ENCODE measurements at places on chromosomes 5 and 9. TPM values are rescaled to one million over a fixed set of nuclear protein-coding genes. Genes with fewer than 3 reads are reported as not detected.

Gene PTGS1
- 0.28 TPM for total RNA-seq

- peaks cover 2% of the 10 kb centered on the region for H3K36me3 ChIP-seq
- peak within 1 kb of the TSS; percentile 69 for H3K27ac ChIP-seq
- peaks cover 8% of the 10 kb centered on the region for H3K4me1 ChIP-seq
Observed at GRCh38 chr9:95516734-95517558, at the start of gene PTCH1. PTCH1 (minus strand) TSS chr9:95516971.

DNA sequence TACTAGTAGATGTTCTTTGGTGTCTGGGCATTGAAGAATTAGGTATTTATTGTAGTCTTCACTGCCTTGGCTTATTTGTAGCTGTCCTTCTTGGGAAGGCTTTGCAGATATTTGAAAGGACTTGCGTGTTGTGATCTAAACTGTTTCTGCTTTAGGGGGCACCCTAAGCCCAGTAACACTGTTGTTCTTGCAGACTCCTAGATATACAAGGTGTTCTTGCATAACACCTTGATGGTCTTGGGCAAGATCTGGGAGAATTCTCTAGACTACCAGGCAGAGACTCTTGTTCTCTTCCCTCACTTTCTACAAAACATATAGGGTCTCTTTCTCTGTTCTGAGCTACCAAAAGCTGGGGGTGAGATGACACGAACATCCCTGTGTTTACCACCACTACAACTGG, 179.1 kb downstream of the FAM170A start:
- H3K27ac ChIP-seq = no peak overlapping the region
- no peaks in the 10 kb centered on the region for H3K27me3 ChIP-seq
- H3K36me3 ChIP-seq = no peaks in the 10 kb centered on the region
- DNase-seq = no peak

DNA sequence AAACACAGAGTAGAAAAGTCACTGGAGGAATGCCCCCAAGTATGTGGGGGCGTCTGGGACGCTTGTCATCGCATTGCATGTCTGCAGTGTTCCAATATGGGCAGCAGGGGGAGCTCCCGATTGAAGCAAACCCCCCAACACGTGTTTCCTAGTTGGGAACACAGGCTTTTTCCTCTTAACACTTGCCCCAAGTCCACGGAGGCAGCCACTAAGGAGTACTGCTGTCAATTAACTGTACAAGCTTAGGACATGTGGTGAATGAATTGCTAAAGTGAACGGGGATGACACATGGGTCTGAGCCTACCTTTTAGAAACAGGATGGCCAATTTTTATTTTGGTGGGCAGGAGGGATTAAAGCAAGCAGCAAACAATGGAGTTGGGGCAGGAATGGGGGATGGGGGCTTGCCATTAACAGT, 2.2 kb downstream of the GABRB2 start:
- H3K27me3 ChIP-seq = peaks cover 48% of the 10 kb centered on the region
- no peaks in the 10 kb centered on the region for H3K36me3 ChIP-seq

GRCh38 chr9:127586096-127586495, 26.0 kb upstream of the STXBP1 start:
- no peak for DNase-seq
- H3K27me3 ChIP-seq = peaks cover 23% of the 10 kb centered on the region
- H3K36me3 ChIP-seq = no peaks in the 10 kb centered on the region
- H3K27ac ChIP-seq = no peak overlapping the region

Gene PCDHA7
- total RNA-seq = not detected

DNA sequence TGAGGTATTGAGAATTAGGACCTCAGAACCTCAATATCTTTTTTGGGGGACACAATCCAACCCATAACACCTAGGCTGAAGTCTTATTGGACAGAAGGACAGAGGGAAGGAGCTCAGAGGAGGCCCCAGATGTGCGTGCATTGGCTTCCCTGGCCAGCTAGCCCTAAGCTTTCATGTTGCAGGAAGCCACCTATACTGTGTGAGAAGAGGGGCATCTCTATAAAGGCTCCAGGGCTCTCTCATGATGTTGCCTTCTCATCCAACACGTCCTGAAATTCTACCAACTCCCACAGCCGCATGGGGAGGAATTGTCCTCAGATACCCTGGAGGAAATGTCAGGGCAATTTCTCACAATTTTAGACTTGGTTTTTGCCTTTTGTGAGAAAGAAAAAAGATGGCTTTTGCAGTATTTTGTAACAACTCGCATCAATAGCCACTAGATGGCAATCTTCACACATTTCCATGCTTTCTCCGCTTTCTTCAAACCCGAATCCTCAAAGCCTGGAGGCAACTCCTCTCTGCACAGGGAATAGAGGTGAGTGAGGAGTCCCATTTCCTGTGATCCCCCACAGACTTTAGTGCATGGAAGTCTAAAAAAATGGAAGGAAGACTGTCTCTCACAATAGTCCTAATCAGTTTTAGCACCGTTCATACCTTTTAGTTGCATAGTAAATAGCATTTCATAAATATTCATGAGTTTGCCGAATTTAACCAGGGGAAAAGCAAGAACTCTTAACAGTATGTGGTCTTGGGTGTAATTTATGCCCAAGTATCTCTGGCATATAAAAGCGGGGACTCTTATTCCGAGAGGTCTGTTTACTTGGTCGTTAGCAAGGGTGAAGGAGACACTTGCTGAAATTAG, 7.4 kb upstream of the PPP3R2 start:
- H3K27me3 ChIP-seq = peaks cover 24% of the 10 kb centered on the region
- no peak overlapping the region for H3K4me3 ChIP-seq
- peak; percentile 66 for DNase-seq
- no peaks in the 10 kb centered on the region for H3K36me3 ChIP-seq
- no peak overlapping the region for H3K27ac ChIP-seq
- peaks cover 2% of the 10 kb centered on the region for H3K4me1 ChIP-seq

Gene TAF11L6
- total RNA-seq = not detected

- DNase-seq = no peak
- H3K27me3 ChIP-seq = peaks cover 5% of the 10 kb centered on the region
- no peak overlapping the region for H3K27ac ChIP-seq
- H3K4me3 ChIP-seq = no peak overlapping the region
Observed at GRCh38 chr5:1757511-1757910, 42.1 kb downstream of the MRPL36 start.

Gene IFNE
- total RNA-seq = not detected

GRCh38 chr9:92723299-92723625, 41.4 kb downstream of the BICD2 start:
- no peak overlapping the region for H3K4me3 ChIP-seq
- no peaks in the 10 kb centered on the region for H3K27me3 ChIP-seq
- H3K36me3 ChIP-seq = peaks cover 31% of the 10 kb centered on the region
- DNase-seq = no peak

Gene LRRC8A
- total RNA-seq = 28.4 TPM

Gene CPLANE1
- 7.6 TPM for total RNA-seq

DNA sequence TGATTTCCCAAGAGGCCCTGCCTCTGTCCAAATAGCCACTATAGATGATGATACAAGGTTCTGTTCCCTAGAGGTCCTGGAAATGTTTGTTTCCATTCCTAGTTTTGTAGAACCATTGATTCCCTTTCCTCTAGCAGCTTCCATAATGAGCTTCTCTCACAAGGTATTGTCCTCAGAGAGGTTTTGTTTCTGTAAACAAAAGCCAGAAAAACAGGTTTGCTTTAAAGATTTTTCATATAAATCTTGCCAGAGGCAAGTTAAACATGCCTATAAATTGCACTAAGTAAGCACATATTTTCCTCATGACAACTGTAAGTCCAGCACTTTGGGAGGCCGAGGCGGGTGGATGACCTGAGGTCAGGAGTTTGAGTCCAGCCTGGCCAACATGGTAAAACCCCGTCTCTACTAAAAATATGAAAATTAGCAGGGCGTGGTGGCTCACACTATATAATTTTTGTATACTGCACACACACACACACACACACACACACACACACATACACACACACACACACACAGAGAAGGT, 1787.7 kb downstream of the EFNA5 start:
- DNase-seq = no peak
- no peaks in the 10 kb centered on the region for H3K36me3 ChIP-seq
- no peaks in the 10 kb centered on the region for H3K27me3 ChIP-seq
- H3K27ac ChIP-seq = no peak overlapping the region
- H3K4me3 ChIP-seq = no peak overlapping the region
- H3K4me1 ChIP-seq = no peaks in the 10 kb centered on the region

- peaks cover 2% of the 10 kb centered on the region for H3K27me3 ChIP-seq
- peaks cover 37% of the 10 kb centered on the region for H3K4me1 ChIP-seq
- H3K4me3 ChIP-seq = peak overlapping the region; percentile 96
- peak overlapping the region; percentile 99 for H3K27ac ChIP-seq
- peaks cover 16% of the 10 kb centered on the region for H3K36me3 ChIP-seq
Observed at GRCh38 chr9:75027187-75028107, 646 bp downstream of the CARNMT1 start.

DNA sequence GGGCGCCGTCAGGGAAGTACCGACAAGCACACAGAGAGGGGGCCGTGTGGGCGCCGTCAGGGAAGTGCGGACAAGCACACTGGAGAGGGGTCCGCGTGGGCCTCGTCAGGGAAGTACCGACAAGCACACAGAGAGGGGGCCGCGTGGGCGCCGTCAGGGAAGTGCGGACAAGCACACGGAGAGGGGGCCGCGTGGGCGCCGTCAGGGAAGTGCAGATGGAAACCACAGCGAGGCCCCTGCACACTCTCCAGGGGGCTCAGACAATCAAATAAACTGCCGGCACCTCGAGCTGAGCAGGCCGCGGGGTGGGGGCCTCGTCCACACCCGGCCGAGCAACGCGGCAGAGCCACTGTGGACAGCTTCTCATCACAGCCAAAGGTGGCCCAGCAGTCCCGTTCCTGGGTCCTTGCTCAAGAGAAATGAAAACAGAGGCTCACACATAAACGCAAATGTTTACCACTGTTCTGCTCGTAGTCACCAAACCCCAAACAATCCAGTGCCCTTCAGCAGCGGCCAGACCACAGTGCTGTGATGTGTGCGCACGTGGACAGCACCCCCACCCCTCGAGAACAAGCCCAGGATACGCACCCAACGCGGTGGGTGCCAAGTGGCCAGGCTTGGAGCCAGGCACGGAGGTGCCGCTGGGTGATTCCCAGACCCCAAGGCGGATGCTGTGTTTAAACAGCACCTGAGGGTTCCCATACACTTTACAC, 24.7 kb downstream of the TPPP start:
- H3K4me1 ChIP-seq = peaks cover 3% of the 10 kb centered on the region
- H3K27ac ChIP-seq = no peak overlapping the region
- H3K4me3 ChIP-seq = no peak overlapping the region
- peaks cover 12% of the 10 kb centered on the region for H3K36me3 ChIP-seq

DNA sequence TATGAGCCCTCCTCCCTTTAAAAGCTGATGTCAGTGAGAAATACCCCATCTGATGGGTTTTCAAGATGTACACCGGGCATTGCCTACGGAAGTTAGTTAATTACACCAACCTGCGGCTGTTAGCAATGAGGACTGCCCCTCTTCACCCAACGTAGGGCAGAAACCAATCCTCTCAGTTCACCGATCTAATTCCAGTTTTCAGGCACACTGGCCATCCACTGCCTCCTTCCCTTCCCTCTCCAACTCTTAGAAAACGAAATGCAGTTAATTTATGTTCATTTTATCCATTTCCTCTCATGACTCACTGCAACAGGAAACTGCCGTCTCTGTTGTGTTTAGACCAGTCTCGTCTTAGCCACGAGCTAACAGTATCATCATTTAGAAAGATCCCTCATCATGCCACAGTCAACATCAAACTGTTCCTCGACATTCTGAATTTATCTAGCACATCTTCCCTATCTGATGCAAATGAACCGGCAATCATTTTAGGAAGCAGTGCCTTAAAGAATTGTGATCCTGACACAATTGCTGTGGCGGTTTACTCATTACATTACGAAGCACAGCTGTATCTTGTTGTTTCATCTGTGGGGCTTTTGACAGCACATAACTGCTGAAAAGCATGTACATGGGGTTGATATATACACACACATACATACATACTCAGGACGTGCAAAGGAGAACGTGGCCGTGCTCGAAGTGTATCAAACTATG, 168.6 kb downstream of the EFNA5 start:
- H3K36me3 ChIP-seq = no peaks in the 10 kb centered on the region
- DNase-seq = peak; percentile 62
- H3K27ac ChIP-seq = no peak overlapping the region

DNA sequence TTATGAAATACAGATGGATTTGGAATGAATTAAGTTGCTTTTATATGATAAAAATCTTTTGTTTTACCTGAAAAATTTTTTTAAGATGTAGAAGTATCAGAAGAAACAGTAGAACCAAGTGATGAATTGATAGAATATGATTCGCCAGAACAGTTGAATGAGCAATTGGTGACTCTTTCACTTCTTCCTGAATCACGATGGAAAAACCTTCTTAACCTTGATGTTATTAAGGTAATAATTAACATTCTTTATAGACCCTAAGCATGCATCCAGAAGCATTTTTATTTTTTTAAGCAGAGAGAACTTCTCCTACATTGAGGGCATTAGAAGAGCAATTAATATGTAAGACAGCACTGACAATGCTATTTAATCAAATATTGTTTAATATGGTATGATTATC, 28.8 kb downstream of the WDR36 start:
- H3K36me3 ChIP-seq = peaks cover 52% of the 10 kb centered on the region
- peaks cover 23% of the 10 kb centered on the region for H3K4me1 ChIP-seq
- H3K27ac ChIP-seq = no peak overlapping the region
- DNase-seq = no peak
- no peaks in the 10 kb centered on the region for H3K27me3 ChIP-seq

Gene PLPP7
- total RNA-seq = not detected

GRCh38 chr9:120032639-120033038, 547.3 kb downstream of the CDK5RAP2 start:
- no peaks in the 10 kb centered on the region for H3K27me3 ChIP-seq
- no peak overlapping the region for H3K27ac ChIP-seq
- no peaks in the 10 kb centered on the region for H3K4me1 ChIP-seq
- H3K36me3 ChIP-seq = no peaks in the 10 kb centered on the region
- no peak for DNase-seq
- no peak overlapping the region for H3K4me3 ChIP-seq

- peaks cover 26% of the 10 kb centered on the region for H3K27me3 ChIP-seq
- no peak overlapping the region for H3K4me3 ChIP-seq
- H3K4me1 ChIP-seq = peaks cover 5% of the 10 kb centered on the region
- no peak overlapping the region for H3K27ac ChIP-seq
- no peaks in the 10 kb centered on the region for H3K36me3 ChIP-seq
Observed at GRCh38 chr9:109868722-109869121, 88.7 kb downstream of the PALM2AKAP2 start.

DNA sequence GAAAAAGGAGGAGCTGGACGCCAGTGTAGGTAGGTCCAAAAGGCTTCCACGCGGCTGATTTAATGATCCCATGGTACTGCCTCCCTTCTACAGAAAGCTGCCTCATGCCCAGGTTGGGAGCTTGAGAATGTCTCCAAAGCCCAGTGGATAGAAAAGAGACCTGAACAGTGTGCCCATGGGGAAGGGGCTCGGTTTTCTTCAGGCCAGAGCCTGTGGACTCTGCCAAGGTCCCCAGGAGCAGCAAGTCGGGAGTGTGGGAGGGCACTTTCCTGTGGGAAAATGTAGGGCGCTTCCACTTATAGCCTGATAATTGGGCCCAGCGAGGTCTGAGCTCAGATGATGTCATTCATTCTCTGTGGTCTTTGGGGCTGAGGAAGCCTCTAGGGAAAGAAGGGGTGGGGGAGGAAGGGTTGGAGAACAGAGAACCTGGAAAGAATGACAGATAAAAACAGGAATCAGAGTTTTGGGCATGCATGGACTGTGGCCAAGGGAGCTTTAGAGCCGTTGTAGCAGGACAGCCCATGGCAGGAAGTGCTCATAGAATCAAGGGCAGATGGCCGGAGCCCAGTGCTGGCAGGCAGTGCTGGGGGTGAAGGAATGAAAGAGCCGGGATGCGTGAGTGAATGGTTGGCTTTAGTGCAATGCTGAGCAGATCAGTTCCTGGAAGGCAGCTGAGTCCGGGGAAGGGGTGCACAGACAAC, 42.5 kb upstream of the SH3PXD2B start:
- H3K36me3 ChIP-seq = no peaks in the 10 kb centered on the region
- DNase-seq = no peak
- H3K4me3 ChIP-seq = no peak overlapping the region
- no peak overlapping the region for H3K27ac ChIP-seq

- no peaks in the 10 kb centered on the region for H3K36me3 ChIP-seq
- no peaks in the 10 kb centered on the region for H3K4me1 ChIP-seq
- H3K27me3 ChIP-seq = no peaks in the 10 kb centered on the region
- no peak overlapping the region for H3K4me3 ChIP-seq
- H3K27ac ChIP-seq = no peak overlapping the region
Observed at GRCh38 chr9:119071636-119072035, 297.6 kb downstream of the BRINP1 start.

Data from activated CD4-positive, alpha-beta T cell treated with anti-CD3 and anti-CD28 coated beads, Interleukin-2, amount 10 ng/mL, durations not matched to agents 24 days and 14 days (primary cell).